Hypothalamus (tissue), 51 donors: ENCODE measurements at places on chromosomes 13 and 19.
A peak's percentile ranks its signal among the peaks of the same experiment; 100 is the strongest.

DNA sequence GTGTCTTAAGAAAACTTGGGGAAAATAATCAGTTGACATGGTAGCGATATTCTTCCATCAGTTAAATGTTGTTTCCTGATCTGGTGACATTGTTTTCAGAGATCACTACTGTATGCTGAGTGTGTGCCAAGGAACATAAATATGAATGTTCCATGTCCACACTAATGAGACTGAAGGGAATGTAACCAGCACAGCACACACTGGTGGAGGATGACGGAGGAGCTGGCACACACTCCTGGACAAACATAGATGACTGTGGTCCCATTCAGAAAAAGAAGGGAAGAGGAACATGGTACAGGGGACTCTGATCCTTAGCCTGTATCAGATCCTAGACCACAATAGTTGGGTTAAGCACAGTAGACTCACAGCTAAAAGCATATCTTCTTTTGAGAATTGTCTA, 574.8 kb downstream of the MYO16 start:
- DNase-seq, result no peak

DNA sequence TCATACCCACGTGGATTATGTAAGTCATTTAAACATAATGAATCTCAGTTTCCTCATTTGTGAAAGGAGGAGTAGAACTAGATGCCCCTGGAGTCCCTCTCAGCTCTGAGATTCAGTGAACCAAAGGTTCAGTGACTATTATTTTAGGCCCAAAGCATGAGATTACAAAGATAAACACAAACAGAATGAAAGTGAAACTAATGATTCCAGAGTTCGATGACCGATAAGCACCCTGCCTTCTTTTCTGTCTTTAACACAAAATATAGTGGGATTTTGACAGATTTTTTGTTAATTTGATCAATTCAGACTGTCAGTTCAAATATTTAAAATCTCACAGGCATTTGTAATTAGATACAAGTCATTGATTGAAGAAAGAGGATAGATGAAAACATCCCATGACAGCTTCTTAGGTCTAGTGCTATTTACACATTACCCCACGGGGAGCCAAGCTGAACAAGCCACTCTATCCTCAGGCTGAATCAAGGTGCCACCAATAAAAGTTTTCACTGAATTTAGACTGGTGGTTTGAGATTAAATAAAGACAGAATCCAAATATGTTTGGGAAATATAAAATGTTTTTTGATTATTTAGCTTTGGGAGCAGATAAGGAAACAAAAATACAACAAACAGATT, 64.6 kb upstream of the RAP2A start:
- no peak for DNase-seq

- no peak for DNase-seq
These were observed 51.7 kb upstream of the RNF113B start for GRCh38 chr13:98228661-98229341.

DNA sequence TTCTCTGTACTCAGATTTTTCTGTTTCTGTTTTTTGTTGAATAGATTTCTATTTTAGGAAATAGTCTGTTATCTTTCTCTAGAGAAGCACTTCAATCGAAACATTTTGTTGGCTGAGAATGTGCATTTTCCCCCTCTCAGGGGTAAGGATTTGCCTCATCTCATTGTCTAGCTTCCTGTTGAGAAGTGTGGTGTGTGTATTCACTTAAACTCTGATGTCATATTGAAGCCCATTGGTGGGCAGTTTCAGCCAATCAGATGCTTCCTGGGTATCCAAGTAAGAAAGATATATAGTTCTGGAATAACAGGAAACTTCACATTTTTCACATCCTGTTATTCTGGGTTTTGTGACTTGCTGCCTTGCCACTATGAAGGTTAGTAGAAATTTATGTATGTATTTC, 87.6 kb downstream of the ARHGEF7 start:
- no peak for DNase-seq

DNA sequence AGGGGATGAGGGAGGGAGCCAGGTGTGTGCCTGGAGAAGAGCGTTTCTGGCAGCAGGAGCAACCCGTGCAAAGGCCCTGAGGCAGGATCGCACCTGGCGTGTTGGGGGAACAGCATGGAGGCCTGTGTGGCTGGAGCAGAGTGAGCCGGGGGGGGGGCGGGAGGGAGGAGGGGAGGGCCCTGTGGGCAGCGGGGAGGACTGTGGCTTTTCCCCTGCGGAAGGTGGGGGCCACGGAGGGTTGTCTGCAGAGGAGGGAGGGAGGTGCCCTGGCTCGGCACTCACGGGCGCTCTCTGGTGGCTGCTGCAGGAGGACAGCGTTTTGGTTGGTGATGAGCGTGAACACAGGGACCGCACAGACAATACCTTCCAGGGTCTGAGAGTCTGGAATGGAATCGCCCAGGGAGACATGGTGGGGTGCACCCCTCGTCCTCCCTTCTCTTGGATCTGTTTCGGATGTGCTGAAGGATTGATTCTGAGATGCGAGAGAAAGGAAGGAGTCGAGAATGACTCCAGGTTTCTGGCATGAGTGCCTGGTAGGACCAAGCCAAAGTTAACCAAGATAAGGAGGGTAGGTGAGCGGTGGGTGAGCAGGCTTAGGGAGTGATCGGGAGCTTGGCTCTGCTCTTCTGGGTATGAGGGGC, 6.5 kb downstream of the RAB11B start:
- DNase-seq, result peak; percentile 70

DNA sequence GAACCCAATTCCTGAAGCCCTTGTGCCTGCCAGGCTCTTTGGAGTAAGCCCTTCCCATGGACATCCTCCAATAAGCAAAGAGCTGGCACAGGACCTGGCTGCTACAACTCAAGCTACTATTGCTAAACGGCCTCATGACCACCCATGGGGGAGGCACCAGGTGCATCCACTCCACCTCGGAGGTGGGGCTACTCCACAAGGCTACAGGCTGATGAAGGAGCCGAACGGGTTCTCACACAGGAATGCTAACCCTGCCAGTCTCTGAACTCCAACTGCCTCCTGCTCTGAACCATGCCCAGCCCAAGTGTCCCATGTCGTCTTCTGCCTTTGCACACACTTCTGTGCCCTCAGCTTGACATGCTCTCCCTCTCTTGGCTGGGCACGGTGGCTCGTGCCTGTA, 10.0 kb downstream of the SYMPK start:
- no peak for DNase-seq

DNA sequence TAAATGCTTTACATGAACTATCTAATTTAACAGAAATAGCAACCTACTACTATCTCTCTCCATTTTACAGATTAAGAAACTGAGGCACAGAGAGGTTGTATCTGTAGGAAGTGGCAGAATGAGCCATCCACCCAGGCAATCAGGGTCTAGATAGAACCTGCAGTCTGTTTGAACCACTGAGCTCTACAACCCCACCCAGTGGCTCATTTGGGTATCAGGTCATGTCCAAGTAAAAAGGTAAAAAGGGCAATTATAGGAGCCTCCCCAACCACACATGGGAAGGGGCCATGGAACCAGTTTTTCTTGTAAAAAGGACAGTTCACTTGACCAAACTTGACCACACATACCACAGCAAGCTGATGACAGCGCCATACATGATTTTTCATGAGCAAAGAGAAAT, 92.9 kb upstream of the SGCG start:
- no peak for DNase-seq

DNA sequence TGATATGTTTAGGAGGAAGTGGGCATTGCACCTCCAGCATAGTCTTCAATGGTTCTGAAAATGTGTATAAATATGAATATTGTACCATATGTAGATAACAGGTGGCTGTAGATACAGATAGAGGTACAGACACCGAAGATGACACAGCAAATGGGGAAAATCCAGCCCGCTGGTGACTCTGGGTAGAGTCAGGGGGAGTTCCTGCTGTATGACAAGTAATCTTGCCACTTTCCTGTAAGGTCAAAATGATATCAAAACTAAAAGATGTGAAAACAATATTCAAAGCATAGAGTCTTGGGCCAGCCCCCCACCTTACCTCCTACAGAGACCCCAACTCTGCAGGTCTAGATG, 17.8 kb downstream of the C2CD4C start:
- DNase-seq, result no peak

GRCh38 chr19:16739546-16739945, 19.9 kb downstream of the NWD1 start:
- no peak for DNase-seq

- DNase-seq, result no peak
These were observed 19.1 kb downstream of the PGLS start for GRCh38 chr19:17530586-17530985.

GRCh38 chr13:49638030-49638743, 9.9 kb downstream of the ARL11 start:
- DNase-seq, result no peak

- DNase-seq, result no peak
These were observed 21.4 kb downstream of the PABPC3 start for GRCh38 chr13:25117312-25117711.

DNA sequence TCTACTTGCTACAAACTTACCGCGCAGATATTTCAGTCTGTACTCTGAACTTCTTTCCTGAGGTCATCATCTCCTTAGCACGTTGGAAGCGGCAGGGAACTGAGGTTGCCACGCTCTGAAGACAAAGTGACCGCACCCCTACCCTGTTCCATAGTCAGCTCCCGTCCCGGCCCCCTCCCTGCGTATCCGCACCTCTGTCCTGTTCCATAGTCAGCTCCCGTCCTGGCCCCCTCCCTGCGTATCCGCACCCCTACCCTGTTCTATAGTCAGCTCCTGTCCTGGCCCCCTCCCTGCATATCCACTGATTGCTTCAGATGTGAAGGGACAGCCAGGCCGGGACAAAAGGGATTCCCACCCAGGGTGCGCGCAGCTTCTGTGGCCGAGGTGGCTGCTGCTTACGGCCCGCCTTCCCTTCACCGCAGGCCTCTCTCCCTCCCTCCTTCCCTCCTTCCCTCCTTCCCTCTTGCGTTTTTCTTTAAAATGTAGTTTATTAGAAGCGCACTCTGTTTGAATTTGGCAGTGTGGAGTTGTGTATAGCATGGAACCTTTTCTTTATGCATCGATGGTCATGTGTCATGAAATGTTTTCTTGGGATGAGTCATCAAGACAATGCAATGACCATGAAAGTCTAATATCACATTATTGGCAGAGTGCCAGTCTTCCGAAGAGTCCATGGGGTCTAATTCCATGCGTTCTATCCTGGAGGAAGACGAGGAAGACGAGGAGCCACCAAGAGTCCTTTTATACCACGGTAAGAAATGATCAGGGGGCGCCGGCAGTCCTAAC, 21.9 kb upstream of the NDUFS7 start:
- DNase-seq, result no peak

GRCh38 chr13:23751195-23751594, 138.0 kb downstream of the MIPEP start:
- no peak for DNase-seq

GRCh38 chr19:14030997-14031718, 404 bp upstream of the IL27RA start:
- DNase-seq, result no peak

DNA sequence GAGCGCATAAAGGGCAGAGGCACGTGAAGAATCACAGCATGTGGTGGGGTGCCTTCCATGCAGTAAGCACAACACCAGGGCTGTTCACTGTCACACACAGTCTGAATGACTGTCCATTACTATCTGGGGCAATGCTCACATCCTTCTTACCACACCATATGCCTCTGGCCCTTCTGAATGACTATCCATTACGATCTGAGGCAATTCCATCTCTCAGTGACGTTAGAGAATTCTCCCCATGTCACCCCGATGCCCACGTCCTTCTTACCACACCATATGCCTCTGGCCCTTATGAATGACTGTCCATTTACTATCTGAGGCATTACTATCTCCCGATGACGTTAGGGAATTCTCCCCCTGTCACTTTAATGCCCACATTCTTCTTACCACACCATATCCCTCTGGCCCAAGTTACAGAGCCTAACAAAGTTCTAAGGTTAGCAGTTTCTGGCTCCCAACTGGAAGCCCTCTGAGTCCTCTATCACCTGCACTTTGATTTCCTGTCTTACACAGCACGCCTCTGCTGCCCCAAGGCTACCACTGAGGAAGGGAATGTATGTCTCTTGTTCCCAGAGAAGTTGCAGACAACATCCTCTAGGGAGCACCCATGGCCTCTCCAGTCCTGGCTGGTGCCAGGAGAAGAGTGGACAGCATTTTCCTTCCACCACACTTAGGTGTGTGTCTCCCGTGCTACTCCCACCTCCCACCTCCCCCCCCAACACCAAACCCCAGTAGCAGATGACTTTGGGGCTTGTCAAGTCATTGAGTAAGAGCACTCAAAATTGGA, 154.8 kb downstream of the COG6 start:
- no peak for DNase-seq

GRCh38 chr19:41551711-41552110, 24.3 kb upstream of the CEACAM21 start:
- DNase-seq, result no peak

DNA sequence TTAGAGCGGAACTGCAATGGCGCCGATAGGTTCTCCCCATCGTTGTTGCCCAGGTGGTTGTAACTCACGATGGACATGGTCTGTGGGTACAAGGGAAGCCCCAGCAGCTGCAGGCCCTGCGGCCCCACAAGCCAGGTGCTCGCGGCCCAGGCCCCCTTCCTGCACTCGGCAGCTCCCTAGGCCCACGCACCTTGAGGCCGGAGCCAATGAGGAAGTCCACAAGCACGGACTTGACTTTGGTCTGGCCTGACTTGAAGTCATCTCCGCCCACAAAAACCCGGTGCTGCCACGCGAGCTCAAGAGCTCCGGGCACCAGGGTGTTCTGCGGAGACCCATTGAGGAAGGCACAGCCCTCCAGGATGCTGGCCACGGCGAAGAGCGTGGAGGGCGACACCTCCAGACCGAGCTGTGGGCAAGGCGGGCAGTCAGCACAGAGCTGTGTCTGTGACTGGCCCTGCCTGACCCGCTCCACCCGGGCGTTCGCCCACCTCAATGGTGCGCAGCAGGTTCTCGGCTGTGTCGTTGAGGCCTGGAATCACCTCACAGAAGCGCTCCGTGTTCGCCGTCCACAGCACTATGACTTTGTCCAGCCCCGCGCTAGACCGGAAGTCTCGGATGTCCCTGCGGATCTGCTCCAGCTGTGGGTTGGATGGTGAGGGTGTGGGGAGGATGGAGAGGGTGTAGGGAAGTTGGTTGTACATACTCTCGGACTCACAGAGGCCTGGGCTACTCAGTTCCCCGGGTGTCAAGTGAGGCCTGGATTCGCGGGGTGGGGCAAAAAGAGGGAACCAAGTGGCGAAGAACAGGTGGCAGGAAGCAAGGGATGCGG, 1.9 kb downstream of the ISYNA1 start:
- DNase-seq, result no peak

GRCh38 chr13:98665638-98665995, 86.9 kb downstream of the SLC15A1 start:
- no peak for DNase-seq

GRCh38 chr19:14265290-14266036, 59.5 kb upstream of the ADGRL1 start:
- DNase-seq, result no peak

- no peak for DNase-seq
These were observed 118.8 kb downstream of the VWA8 start for GRCh38 chr13:41842036-41842620.

- no peak for DNase-seq
These were observed 13.6 kb upstream of the C5AR1 start for GRCh38 chr19:47296036-47296435.

- DNase-seq, result no peak
These were observed 14.0 kb downstream of the SCGB2B2 start for GRCh38 chr19:34662919-34663318.

- no peak for DNase-seq
These were observed 1.4 kb downstream of the BRD4 start for GRCh38 chr19:15330801-15331418.
